ENCODE measurements at places on chromosomes 1 and 21. TPM values are rescaled to one million over a fixed set of nuclear protein-coding genes. Genes with fewer than 3 reads are reported as not detected.

DNA sequence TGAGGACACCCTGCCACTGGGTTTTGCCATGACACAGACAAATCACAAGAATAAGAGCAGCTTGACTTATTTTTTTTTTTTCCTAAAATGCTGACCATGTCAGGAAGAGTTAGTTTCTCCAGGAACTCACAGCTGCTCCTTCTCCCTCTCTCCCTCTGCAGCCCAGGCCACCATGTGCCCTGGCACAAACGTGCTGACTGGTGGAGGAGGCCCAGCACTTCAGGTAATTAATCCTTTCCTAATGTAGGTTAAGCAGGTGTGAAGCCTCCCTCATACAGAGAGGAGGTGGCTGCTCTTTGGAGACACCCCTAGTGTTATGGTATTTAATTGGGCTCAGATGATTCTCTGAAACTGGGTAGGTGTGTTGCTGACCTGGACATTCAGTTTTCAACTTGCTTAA lies 129.8 kb upstream of the USH2A start:
- DNase-seq = no peak

- DNase-seq = peak; percentile 48
These were observed 30.5 kb downstream of the MROH7 start for GRCh38 chr1:54671985-54672608.

DNA sequence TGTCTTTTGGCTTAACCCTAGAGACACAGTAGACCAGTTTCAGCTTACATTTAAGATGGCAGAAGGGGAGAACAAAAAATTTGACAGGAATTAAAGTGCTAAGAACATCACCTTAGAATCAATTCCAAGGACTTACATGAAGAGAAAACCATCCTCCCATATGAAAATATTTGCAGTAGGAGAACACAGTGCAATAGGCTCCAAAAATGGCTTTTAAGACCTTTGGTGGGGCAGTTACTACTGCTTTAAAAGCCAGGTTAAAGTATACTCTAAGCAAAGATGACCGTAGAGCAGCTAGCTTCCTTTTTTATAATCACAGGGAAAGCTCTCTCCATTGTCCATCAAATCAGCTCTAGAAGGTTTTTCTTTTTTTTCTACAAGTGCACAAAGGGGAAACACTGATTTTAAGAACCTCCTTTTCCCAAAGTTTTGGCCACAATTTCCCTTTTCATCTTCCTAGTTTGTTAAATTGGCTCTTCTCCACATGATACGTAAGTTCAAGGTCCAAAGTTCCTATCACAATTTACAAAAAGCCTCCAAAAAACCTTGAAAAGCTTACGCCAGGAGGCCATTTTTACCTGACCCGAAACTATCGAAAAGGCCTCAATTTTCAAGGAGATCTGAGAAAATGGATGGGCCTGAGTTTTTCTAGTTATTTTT lies 3.3 kb downstream of the TXNIP start:
- no peak for DNase-seq

- DNase-seq = no peak
These were observed 23.7 kb downstream of the CAMK1G start for GRCh38 chr1:209607102-209607794.

Gene FAM131C
- 0.62 TPM for total RNA-seq

Measured in CD8-positive, alpha-beta memory T cell (primary cell).